ENCODE measurements at places on chromosomes 4 and X.

DNA sequence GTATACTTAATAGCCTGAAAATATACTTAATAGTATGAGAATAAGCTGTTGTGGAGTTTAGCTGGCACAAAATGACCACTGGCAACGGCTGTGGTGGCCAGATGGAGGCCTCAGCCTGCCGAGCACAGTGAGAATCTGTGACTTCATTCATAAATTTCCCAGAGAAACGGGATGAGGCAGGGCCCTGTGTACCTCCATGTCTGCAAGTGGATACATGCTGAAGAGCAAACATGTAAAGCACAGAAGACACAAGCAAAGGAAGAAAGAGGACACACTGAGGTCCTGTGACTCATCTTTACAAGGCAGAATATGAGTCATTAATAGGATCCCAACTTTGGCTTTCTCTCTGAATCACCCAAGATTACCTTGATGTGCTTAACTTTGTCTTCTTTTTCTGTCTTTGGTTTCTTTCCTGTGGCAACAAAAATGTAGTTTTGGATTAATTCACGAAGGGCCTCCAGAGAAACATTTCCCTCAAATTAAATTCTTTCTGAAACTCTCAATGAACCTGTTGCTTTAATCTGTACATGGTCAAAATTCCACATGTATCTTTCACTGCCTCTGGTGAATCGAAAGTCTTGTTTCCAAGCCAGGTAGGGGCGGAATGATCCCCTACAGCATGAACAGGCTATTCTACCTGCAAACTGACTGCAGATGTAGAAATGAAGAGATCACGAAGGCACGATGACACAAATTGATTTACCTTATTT, 56.4 kb downstream of the IRF2 start:
- peak overlapping the region; percentile 92 for H3K27ac ChIP-seq
- H3K4me1 ChIP-seq, result peaks cover 38% of the 10 kb centered on the region
- H3K36me3 ChIP-seq, result peaks cover 23% of the 10 kb centered on the region
- H3K27me3 ChIP-seq, result no peaks in the 10 kb centered on the region

GRCh38 chr4:173507471-173508385, 22.3 kb downstream of the HAND2 start:
- DNase-seq, result peak; percentile 15
- peak overlapping the region; percentile 78 for H3K4me3 ChIP-seq
- H3K4me1 ChIP-seq, result peaks cover 17% of the 10 kb centered on the region
- no peaks in the 10 kb centered on the region for H3K36me3 ChIP-seq
- no peak overlapping the region for H3K27ac ChIP-seq

GRCh38 chr4:61805979-61806378, 605.9 kb downstream of the ADGRL3 start:
- H3K4me3 ChIP-seq, result no peak overlapping the region
- H3K4me1 ChIP-seq, result no peaks in the 10 kb centered on the region
- no peak for DNase-seq
- H3K36me3 ChIP-seq, result no peaks in the 10 kb centered on the region
- H3K27ac ChIP-seq, result no peak overlapping the region
- no peaks in the 10 kb centered on the region for H3K27me3 ChIP-seq

GRCh38 chrX:95044331-95044730, 1370.3 kb downstream of the FAM133A start:
- H3K27ac ChIP-seq, result no peak overlapping the region
- H3K36me3 ChIP-seq, result no peaks in the 10 kb centered on the region
- no peak overlapping the region for H3K4me3 ChIP-seq
- no peak for DNase-seq

GRCh38 chrX:31240982-31241381, 169.1 kb upstream of the FTHL17 start:
- no peaks in the 10 kb centered on the region for H3K36me3 ChIP-seq
- H3K4me3 ChIP-seq, result no peak overlapping the region
- peaks cover 12% of the 10 kb centered on the region for H3K4me1 ChIP-seq
- no peak for DNase-seq
- no peaks in the 10 kb centered on the region for H3K27me3 ChIP-seq

DNA sequence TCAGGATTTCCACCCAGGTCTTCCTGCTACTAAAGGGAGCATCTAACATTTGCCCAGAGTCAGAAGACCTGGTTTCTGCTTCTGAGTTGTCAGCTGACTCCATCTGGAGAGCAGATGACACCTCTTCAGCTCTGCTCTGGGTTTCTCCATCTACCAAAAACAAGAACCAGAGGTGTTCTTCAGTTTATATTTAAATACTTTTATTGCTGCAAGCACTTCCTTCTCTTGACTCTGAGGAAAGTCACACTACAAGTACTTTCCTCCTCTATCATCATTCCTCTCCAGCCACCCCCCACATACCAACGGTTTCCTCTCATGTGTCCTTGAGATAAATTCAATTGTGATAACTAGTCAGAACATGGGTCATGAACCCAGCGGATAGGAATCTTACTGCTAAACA, 88.4 kb downstream of the PPP3CA start:
- H3K27ac ChIP-seq, result peak overlapping the region; percentile 62
- no peak for DNase-seq
- peak overlapping the region; percentile 12 for H3K4me3 ChIP-seq
- peaks cover 49% of the 10 kb centered on the region for H3K4me1 ChIP-seq

GRCh38 chrX:110060846-110061537, 58.1 kb downstream of the TMEM164 start:
- H3K27me3 ChIP-seq, result no peaks in the 10 kb centered on the region
- no peak overlapping the region for H3K27ac ChIP-seq
- peaks cover 9% of the 10 kb centered on the region for H3K4me1 ChIP-seq
- DNase-seq, result no peak

- H3K27ac ChIP-seq, result no peak overlapping the region
- H3K27me3 ChIP-seq, result no peaks in the 10 kb centered on the region
- H3K4me3 ChIP-seq, result no peak overlapping the region
- DNase-seq, result no peak
- peaks cover 22% of the 10 kb centered on the region for H3K36me3 ChIP-seq
Measured at GRCh38 chrX:56130436-56130835, 101.7 kb upstream of the KLF8 start.

DNA sequence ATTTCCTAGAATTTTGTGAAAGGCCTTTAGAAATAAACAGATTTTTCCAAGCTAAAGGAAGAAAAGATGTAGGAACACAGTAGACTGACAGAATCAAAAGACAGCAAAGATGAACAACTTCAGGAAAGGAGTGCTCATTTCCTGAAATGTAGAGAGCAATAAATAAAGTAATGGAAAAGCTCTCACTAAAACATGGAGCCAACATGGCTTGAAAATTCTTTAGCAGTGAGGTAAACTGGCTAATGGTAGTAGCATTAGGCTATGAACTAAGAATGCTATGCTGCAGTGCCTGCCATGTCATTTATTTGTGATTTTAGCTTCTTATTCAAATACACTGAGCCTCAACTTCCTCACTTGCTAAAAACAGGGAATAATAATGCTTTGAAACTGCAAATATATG, 108.7 kb downstream of the IQCM start:
- H3K4me3 ChIP-seq, result no peak overlapping the region
- H3K4me1 ChIP-seq, result no peaks in the 10 kb centered on the region
- no peaks in the 10 kb centered on the region for H3K36me3 ChIP-seq
- DNase-seq, result no peak
- H3K27me3 ChIP-seq, result no peaks in the 10 kb centered on the region
- no peak overlapping the region for H3K27ac ChIP-seq

- H3K4me3 ChIP-seq, result no peak overlapping the region
- H3K27me3 ChIP-seq, result no peaks in the 10 kb centered on the region
- DNase-seq, result no peak
- H3K27ac ChIP-seq, result no peak overlapping the region
Measured at GRCh38 chrX:32150141-32150540, 1061.2 kb downstream of the DMD start.

GRCh38 chr4:61553557-61554125, 353.5 kb downstream of the ADGRL3 start:
- H3K27ac ChIP-seq, result no peak overlapping the region
- no peak overlapping the region for H3K4me3 ChIP-seq
- no peaks in the 10 kb centered on the region for H3K36me3 ChIP-seq
- H3K4me1 ChIP-seq, result no peaks in the 10 kb centered on the region
- H3K27me3 ChIP-seq, result no peaks in the 10 kb centered on the region

GRCh38 chrX:100868273-100868672, 5.9 kb downstream of the NOX1 start:
- H3K4me3 ChIP-seq, result no peak overlapping the region
- H3K36me3 ChIP-seq, result no peaks in the 10 kb centered on the region
- no peak overlapping the region for H3K27ac ChIP-seq
- H3K4me1 ChIP-seq, result no peaks in the 10 kb centered on the region
- no peak for DNase-seq

DNA sequence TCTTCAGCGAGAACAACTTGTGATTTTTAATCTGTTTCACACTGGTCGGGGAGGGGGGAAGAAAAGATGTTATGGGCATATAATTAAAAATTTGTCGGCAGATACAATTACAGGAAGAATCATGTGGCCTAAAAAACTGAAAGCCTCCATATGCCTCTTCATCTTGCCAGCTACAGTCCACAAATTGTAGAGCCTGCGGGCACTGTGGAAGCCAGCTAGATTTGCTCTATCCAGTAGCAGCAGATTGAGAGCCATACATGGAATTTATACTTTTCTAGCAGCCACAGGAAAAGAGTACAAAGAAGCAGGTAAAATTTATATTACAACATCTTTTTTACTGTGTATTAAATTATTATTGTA, 147.3 kb downstream of the TBL1X start:
- no peak overlapping the region for H3K27ac ChIP-seq
- H3K4me1 ChIP-seq, result peaks cover 4% of the 10 kb centered on the region
- peaks cover 2% of the 10 kb centered on the region for H3K36me3 ChIP-seq
- H3K4me3 ChIP-seq, result no peak overlapping the region
- no peak for DNase-seq

GRCh38 chr4:123924536-123924935, 527.9 kb downstream of the SPRY1 start:
- no peak overlapping the region for H3K27ac ChIP-seq
- H3K4me3 ChIP-seq, result no peak overlapping the region
- no peak for DNase-seq
- no peaks in the 10 kb centered on the region for H3K36me3 ChIP-seq
- H3K27me3 ChIP-seq, result peaks cover 2% of the 10 kb centered on the region
- H3K4me1 ChIP-seq, result no peaks in the 10 kb centered on the region

DNA sequence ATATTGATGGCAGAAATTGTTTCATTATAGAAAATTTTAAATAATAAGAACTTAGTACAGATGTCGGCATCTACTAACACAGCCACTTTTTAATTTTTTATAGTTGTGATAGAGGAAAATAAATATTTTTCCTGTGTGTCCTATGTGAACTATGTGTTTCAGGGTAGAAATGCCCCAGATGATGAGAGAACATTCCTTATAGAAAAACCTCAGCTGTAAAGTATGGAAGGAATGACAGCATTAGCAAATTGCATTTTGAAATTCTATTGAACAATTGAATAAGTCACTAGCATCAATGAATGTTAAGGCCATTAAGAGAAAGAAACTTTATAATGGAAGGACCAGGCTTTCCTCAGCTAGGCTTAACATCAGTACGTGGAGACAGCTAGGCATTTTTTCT, 149.2 kb downstream of the CFAP299 start:
- no peak for DNase-seq
- no peaks in the 10 kb centered on the region for H3K36me3 ChIP-seq
- peaks cover 3% of the 10 kb centered on the region for H3K27me3 ChIP-seq
- H3K27ac ChIP-seq, result no peak overlapping the region
- no peak overlapping the region for H3K4me3 ChIP-seq
- H3K4me1 ChIP-seq, result peaks cover 6% of the 10 kb centered on the region

DNA sequence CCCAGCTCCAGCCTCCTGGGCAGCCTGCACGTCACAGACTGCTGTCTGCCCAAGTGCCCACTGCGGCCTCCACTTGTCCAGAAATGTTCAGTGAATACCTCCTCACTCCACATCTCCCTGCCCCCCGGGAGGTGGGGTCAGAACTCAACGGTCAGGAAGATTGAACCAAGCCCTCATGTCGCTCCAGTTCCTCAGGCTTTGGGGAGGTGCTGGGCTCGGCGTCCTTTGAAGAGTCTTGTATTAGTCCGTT, 82.4 kb upstream of the LRPAP1 start:
- peaks cover 3% of the 10 kb centered on the region for H3K36me3 ChIP-seq
- peaks cover 17% of the 10 kb centered on the region for H3K27me3 ChIP-seq
- H3K4me1 ChIP-seq, result peaks cover 6% of the 10 kb centered on the region
- DNase-seq, result no peak
- no peak overlapping the region for H3K27ac ChIP-seq
- no peak overlapping the region for H3K4me3 ChIP-seq

DNA sequence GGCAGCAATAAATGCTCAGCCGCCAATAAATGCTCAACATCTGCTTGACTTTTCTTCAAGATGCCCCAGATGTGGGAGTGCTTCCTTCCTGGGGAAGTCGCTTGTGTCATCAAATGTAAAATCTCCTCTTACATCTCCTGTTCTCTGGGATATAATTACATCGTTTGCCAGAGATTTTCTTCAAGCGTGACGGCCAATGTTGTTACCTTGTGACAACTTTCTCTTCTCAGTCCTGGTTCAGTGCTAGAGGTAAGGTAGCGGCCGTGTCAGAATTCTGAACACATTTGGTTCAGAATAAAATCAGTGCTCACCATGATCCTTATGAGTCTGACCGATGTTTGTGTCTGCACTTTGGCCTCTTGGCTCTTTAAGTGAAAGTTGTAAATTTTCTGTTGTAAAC, 102.5 kb downstream of the ASMT start:
- no peak overlapping the region for H3K27ac ChIP-seq
- DNase-seq, result no peak
- H3K36me3 ChIP-seq, result peaks cover 23% of the 10 kb centered on the region
- H3K27me3 ChIP-seq, result no peaks in the 10 kb centered on the region

DNA sequence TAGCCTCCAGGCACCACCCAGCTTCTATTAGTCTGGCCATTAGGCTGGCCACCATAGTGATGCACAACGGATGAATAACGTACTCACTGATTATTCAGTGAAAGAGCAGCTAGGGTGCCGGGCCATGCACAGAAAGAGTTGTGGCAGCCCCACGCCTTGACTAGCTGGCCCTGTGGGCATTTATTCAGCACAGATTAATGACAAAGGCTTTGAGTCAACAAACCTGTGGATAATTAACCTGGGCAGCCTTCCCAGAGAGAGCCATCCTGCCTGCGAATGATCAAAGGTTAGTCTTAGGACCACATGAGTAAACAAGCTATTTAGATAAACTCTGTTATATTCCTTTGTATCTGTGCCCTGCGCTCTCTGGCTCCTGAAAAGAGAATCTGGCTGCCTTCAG, 37.2 kb downstream of the MAP9 start:
- no peak for DNase-seq
- no peak overlapping the region for H3K4me3 ChIP-seq
- no peaks in the 10 kb centered on the region for H3K36me3 ChIP-seq
- no peak overlapping the region for H3K27ac ChIP-seq
- peaks cover 3% of the 10 kb centered on the region for H3K27me3 ChIP-seq

- no peaks in the 10 kb centered on the region for H3K27me3 ChIP-seq
- no peak for DNase-seq
- H3K4me3 ChIP-seq, result no peak overlapping the region
Measured at GRCh38 chr4:10667701-10668326, 16.8 kb downstream of the CLNK start.

- H3K4me1 ChIP-seq, result no peaks in the 10 kb centered on the region
- no peak overlapping the region for H3K4me3 ChIP-seq
- peaks cover 3% of the 10 kb centered on the region for H3K36me3 ChIP-seq
- no peak for DNase-seq
- H3K27me3 ChIP-seq, result no peaks in the 10 kb centered on the region
Measured at GRCh38 chrX:101117701-101118100, 19.7 kb downstream of the CENPI start.

Data from memory B cell (primary cell).